ENCODE measurements at places on chromosomes 16 and 17. TPM values are rescaled to one million over a fixed set of nuclear protein-coding genes. Genes with fewer than 3 reads are reported as not detected.

- DNase-seq, result no peak
Observed at GRCh38 chr17:28950752-28951427, 428 bp downstream of the PHF12 start.

GRCh38 chr17:72555052-72555451 lies 434.2 kb downstream of the SOX9 start:
- peak; percentile 58 for DNase-seq

DNA sequence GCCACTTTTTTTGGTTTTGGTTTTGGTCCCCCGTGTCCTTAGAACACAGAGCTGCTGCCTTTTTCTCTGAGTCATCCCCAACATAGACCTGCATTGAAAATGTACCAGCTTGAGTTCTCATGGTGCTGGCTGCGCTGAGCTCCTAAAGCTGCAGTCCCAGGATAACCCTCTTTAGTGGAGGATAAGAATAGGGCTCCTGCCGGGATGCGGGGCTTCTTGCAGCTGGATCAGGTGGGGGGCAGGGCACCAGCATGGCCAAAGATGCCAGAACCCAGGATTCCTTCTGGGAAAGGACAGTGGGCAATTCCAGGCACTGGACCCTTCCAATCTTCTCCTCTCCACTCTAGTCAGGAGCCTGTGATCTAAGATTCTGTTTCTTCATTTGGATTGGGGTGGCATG lies 8.3 kb upstream of the CLUH start:
- no peak for DNase-seq

GRCh38 chr16:88882358-88883030 lies 16.0 kb upstream of the PABPN1L start:
- DNase-seq, result no peak

DNA sequence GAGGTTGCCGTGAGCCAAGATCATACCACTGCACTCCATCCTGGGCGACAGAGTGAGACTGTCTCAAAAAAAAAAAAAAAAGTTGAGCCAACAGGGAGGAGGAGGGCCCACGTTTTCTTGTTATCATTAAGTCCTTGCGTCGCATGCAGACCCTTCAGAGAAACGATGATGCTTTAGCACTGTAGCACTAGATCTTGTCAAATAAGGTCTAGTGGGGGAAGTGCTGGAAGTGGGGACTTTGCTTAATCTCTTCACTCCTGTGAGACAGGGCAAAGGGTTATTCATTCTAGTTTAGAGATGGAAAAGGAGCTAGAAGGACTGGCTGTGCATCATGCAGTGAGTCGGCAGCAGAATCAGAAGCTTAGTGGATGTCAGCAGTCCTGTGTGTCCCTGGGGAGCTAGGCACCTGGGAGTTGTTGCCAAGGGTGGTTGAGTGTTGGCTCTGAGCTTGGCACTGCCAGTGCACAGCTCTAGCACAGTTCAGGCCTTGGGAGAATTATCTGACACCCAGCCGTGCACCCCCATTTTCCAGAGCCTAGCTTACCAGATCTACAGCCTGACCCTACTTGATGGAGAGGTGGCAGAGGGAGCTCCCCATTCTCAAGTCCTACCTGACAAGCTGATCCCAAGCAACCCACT lies 33.4 kb upstream of the TBX2 start:
- DNase-seq, result no peak

DNA sequence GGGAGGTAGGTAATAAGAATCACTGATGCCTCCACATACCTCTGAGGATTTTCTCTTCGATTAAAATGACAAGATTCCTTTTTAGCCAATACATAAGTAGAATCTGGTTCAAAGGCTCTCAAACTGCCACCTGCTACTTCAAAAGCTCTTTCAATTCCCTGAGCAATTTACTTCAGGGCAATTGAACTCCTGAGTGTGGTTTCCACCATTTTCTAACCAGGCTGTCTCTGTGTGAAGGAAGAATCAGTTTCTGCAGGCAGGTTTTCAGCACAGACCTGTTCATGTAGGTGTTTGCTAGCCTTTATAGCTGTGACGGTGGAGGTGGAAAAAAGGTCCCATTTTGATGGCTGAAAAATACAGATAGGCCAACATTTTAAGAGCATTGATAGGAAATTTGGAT lies 18.2 kb upstream of the HS3ST3B1 start:
- DNase-seq, result no peak

DNA sequence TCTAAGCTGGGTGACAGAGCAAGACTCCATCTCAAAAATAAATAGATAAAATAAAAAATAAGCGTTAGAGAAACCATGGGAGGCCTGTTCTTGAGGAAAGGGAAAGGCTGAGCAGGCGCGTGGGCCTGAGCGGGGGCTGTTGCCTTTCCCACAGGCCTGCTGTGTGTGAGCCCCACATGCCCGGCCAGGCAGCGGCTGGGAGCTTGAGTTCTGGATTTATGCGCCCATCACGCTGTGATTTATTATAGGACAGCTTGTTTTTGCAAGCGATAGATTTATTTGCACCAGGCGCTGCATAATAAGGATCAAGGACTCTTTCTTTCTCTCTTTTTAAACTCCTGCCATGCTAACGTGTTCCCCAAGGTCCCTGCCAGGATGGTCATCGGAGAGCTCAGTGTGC lies 14.8 kb upstream of the WFDC1 start:
- DNase-seq, result no peak

DNA sequence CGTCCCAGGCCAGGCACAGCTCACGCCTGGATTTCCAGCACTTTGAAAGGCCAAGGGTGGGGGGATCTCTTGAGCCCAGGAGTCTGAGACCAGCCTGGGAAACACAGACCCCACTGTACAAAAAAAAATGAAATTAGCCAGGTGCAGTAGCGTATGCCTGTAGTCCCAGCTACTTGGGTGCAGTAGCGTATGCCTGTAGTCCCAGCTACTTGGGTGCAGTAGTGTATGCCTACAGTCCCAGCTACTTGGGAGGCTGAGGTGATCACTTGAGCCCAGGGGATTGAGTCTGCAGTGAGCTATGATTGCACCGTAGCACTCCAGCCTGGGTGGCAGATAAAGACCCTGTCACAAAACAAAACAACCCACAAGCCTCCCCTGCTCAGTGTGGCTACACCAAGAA lies 27.0 kb upstream of the SLC25A19 start:
- no peak for DNase-seq

DNA sequence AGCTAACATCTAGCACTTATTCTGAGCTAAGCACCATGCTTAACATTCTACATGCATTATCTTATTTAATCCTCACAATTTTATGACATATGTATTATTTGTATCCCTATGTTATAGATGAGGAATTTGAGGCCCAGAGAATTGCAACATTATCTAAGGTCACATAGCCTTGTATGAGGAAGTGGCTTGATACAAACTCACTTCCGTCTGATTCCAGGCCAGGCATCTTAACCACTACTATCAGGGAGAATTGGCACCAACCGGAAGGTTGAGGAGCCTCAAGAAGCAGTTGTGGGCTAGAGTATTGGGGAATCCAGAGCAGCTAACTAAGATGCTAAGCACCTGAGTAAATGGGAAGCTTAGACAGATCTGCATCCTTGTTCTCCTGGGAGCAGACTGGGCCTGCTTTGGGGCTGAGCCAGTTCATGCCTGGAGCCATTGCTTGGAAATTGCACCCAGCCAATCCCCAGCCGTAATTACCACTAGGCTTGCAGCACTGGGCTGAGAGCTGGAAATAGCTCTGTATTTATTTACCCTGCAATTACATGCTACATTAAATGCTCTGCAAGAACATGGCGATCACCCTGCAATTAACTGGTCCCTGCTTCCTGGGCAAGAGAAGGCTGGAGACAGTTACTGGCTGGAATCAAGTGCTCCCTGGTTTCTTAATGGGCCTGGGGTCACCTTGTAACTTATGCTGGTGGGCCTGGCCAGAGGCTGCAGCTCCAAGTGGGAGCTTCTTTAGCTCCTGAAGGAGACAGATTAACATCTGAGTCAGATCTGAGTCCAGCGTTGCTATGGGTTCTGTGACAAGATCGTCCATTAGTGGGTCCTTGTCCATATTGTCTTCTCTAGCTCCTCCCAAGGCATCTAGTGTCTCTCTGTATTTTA lies 273.1 kb upstream of the CCL2 start:
- no peak for DNase-seq

DNA sequence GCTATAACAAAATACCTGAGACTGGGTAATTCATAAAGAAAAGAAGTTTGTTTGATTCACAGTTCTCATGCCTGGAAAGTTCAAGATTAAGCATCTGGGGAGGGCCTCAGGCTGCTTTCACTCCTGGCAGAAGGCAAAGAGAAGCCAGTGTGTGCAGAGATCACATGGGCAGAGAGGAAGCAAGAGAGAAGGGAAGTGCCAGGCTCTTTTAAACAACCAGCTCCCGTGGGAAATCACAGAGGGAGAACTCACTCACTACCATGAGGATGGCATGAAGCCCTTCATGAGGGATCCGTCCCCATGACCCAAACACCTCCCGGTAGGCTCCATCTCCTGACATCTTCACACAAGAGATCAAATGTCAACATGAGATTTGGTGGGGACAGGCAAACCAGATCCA lies 501.6 kb downstream of the MAF start:
- DNase-seq, result no peak

DNA sequence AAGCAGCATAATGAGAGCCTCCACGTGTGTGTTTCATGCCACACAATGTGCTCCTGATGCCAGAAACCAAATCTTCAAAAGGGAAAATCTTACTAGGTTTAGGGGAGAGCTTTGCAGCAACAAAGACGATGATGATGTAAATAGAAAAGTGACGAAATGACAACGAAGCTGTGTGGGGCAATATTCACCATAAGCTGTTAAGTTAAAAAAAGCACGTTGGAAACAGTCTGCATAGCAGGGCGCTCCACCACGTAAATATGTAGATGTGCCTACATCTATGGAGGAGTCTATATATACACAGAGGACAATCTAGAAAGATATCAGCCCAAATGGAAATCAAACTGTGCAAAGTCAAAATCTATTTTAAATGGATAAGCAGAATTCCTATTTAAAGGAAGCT lies 61.0 kb downstream of the RPH3AL start:
- no peak for DNase-seq

DNA sequence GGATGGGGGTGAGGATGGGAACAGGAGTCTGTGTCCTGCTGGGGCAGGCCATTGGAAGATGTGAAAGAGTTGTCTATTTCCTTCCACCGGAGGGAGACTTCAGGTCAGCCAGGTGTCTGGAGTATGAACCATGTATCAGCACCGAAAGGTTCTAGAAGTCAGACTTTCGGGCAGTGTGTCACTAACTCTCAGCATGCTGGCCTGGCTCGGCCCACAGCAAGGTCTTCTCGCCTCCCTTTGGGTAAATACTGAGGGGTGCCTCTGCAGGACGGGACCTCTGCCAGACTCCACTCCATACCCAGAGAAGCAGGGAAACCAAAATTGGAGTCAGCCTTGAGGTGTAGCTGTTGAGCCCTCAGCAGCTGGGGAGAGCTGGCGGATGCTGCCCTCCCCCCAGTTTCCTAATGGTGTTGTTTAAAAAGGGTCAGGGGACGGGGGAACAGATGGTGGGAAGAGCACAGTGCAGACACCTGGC lies 507 bp downstream of the CIITA start:
- no peak for DNase-seq

- peak; percentile 76 for DNase-seq
Observed at GRCh38 chr17:74368341-74369081, 1.2 kb downstream of the GPR142 start.

Gene SULT1A1
- total RNA-seq, result 23.2 TPM

Gene ANKRD40CL
- total RNA-seq, result 10.9 TPM

Gene ULK2
- total RNA-seq, result 22.4 TPM

Gene GPR179
- total RNA-seq, result 0.23 TPM

Gene CRHR1
- not detected for total RNA-seq

Gene PARD6A
- total RNA-seq, result 10.4 TPM
